Glutamatergic neuron (in vitro differentiated cells): ENCODE measurements at places on chromosomes 1 and 21. TPM values are rescaled to one million over a fixed set of nuclear protein-coding genes. Genes with fewer than 3 reads are reported as not detected.
A peak's percentile ranks its signal among the peaks of the same experiment; 100 is the strongest.

Gene CD5L
- not detected for total RNA-seq

Gene WDTC1
- total RNA-seq: 49.4 TPM

Gene CMPK1
- 60.4 TPM for total RNA-seq

GRCh38 chr21:32281531-32281930 is 2.7 kb upstream of the MIS18A start:
- no peak for DNase-seq
- H3K27ac ChIP-seq: no peak overlapping the region
- H3K27me3 ChIP-seq: peaks cover 3% of the 10 kb centered on the region
- peaks cover 3% of the 10 kb centered on the region for H3K4me1 ChIP-seq
- no peak overlapping the region for H3K4me3 ChIP-seq
- H3K36me3 ChIP-seq: peaks cover 4% of the 10 kb centered on the region

DNA sequence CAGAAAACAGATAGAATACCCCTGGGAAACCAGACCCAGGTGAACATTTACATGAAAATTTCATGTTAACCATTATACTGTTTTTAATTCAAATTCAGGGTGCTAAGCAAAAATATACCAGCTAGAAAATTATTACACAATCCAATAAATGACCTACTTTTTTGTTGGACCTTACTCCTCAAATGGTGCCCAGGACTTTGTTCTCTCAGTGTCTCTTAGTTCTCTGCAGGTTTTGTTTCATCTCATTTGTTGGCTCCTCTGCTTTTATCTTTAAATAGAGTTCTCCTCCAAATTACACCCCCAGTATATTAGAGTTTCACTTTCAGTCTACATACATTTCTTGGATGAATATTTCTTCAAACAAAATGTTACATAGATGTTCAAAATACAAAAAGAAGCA is 314.8 kb downstream of the TPR start:
- no peak for DNase-seq
- no peaks in the 10 kb centered on the region for H3K36me3 ChIP-seq
- no peaks in the 10 kb centered on the region for H3K27me3 ChIP-seq
- H3K4me3 ChIP-seq: no peak overlapping the region

DNA sequence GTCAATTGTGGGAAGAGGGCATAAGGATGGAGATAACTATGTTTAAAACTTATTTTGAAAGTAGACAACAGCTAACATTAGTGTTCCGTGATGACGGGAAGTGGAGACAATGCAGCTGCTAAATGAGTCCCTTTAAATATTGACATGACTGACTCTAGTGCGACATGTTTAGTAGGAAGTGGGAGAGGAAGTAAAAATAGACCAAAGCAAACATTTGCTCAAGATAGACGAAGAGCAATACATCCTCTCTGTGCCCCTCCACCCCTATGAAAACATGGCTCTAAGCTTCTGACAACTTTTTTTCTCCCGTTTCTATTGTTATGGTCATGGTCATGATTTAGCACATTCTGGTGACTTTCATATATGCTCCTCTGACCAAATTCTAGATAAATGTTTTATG is 60.0 kb upstream of the HMCN1 start:
- H3K4me3 ChIP-seq: no peak overlapping the region
- H3K4me1 ChIP-seq: no peaks in the 10 kb centered on the region
- DNase-seq: no peak
- H3K27me3 ChIP-seq: no peaks in the 10 kb centered on the region
- H3K36me3 ChIP-seq: no peaks in the 10 kb centered on the region

DNA sequence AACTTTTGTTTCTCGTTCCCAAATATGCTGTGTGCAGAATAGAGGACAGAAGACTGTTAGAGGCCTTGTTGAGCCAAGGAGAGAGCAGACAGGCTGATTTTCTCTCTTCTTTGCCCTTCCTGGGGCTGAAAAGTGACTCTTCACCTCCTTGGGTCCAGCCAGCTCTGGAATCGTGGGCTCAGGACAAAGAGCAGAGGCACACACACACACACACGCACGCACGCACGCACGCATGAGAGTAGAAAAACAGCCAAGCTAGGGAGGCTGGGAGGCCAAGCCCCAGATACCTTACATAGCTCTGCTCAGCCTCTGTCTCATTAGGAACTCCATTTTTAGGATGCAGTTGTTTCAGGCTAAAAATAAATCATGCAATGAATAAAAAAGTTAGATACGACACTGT is at the start of gene CASQ2:
Gene CASQ2, minus strand, starts transcription at position 166 of the 400 bp plus-strand sequence. CDS start 173 bp downstream, outside the sequence.
- peaks cover 5% of the 10 kb centered on the region for H3K27me3 ChIP-seq
- DNase-seq: no peak
- H3K4me3 ChIP-seq: no peak within 1 kb of the TSS
- H3K36me3 ChIP-seq: no peaks in the 10 kb centered on the region
- H3K4me1 ChIP-seq: peaks cover 24% of the 10 kb centered on the region

DNA sequence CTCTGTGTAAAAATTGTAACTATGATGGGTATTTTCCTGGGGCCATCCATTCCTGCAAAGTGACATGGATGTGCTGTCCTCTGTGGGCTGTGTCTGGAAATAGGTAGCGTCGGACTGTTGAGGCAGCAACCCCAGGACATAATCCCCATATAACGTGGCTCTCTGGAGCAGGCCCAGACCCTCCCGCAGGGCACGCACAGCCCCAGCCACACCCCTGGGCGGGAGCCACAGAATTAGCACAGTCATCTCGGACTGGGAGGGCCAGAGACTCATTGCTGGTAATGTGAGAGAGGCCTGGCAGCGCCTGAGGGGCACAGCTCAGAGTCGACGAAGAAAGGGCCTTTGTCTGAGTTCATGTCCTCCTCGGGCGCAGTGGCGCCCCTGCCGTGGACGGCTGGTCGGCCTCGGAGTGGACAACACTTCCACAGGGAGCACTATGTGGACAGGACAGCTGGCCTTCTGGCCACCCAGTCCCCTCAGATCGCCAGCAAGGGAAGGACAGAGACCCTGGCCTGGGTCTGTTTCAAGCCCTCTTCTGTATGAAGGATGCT is 20.1 kb downstream of the SIM2 start:
- no peak overlapping the region for H3K4me3 ChIP-seq
- DNase-seq: peak; percentile 6
- H3K4me1 ChIP-seq: no peaks in the 10 kb centered on the region
- no peak overlapping the region for H3K27ac ChIP-seq
- no peaks in the 10 kb centered on the region for H3K27me3 ChIP-seq
